ENCODE measurements at places on chromosomes 1 and 21.

DNA sequence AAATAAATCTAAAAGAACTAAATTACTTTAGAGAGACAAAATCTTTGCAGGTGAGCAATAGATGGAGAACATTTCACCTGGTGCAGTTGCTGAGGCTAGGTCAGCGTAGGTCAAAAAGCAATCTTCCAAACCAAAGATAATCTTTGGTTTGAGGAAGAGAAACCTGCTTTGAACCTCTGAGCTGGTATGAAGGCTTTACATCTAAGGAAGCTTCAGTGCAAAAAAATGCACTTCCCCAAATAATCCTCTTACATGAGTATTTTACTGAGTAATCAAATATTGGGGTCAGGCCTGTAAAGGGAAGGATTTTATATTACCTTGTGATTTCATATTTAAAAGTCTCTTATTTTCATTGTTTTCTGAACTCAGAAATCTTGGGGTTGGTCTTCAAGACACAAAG lies 223.6 kb downstream of the SRGAP2C start:
- no peak for DNase-seq

DNA sequence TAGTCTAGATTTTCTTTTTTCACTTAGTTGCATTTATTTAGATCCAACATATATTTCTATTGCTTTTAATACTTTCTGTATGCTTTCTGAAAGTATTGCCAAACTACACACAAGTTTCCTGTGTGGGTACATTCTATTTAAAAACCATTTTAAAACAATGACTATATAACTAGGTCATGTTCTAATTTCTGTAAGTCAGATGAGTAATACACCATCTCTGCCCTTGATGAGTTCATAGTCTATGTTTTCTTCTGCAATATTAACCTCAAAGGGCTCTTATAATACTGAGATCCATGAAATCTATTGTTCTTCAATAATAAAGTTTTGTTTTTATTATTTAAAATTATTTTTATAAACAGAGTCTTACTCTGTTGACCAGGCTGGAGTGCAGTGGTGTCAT lies 68.3 kb downstream of the RNASEL start:
- no peak for DNase-seq

DNA sequence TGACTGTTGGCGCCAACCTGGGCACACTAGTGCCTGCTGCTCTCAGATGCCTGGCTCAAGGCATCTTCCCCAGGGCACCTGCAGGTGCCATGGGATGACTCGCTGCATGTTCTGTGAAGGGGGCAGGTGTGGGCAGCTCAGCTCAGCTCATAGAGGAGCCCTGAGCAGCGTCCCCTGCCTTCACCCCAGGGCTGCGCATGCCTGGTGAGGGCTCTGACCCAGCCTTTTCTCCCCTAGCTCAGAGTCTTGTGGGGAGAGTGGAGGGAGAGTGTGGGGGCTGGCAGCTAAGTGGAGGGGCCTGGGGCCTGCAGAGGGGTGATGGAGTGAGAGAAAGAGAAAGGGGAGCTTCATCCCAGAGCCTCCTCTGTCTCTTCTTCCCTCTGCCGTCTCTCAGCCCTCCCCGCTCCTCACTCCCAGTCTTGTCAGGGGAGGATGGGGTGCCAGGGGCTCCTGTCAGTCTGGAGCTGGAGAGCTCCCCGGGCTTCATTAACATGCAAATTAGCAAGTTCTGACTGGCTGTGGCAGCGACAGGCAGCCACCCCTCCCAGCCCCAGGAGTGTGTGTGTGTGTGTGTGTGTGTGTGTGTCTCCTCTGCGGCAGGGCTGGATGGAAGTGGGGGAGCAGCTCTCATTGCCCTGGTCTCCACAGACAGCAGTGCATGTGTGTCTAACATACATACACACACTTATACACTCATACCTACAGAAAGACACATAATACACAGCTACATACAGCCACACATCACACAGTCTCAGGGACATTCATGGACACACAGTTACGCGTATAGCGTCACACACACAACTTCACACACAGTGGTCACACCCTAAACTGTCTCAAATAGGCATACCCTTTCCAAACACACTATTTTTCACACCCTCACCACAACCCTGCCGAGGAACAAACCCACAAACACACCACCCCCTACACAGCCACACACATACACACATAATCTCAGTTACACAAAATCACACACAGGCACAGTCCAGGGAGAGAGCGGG lies 34.0 kb downstream of the FOXO6 start:
- no peak for DNase-seq

GRCh38 chr1:206637605-206638004 lies 2.3 kb downstream of the DYRK3 start:
- DNase-seq = no peak

DNA sequence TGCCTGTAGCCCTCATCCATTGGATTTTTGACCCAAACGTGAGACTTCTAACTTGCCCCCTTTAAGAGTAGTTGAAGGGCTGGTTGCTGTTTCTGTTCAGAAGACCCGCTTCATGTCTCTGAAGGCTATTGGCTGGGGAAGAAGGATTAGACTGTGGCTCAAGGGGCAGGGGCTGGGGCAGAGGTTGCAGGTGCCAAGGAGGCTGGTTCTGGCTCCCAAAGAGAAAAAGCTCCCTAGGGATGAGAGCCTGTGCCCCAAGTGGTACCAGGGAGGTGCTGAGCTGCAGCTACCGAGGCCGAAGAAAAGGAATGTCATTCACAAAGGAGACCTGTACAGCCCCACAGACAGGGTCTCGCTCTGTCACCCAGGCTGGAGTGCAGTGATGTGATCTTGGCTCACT lies 5.8 kb downstream of the WNT3A start:
- no peak for DNase-seq

DNA sequence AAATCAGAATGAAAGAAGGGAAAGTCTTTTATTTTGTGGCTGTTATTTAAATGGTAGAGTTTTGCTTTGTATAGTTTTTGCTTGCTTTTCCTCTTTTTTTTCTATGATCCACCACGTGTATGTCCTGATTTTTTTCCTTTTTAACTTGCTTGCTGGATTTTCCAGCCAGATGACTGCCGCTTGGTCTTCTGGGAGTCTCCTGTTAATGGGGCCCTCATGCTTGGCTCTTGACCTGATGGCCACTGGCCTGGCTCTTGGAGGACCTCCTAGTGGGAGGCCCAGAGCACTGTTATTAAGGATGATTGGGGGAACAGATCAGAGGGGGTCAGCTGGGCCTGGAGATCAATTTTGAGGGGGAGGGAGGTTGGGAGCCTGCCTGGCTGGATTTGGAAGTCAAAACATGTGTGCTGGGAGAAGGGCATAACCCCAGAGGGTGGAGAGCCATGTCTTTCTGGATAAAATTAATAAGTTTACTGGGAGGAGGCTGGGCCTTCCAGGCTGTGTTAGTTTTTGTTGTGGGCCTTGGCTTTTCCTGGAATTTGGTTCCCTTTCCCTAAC lies 1.2 kb downstream of the FGGY start:
- no peak for DNase-seq

- no peak for DNase-seq
Observed at GRCh38 chr1:168892931-168893330, 163.9 kb upstream of the DPT start.

GRCh38 chr1:33441088-33441745 lies 10.3 kb upstream of the PHC2 start:
- DNase-seq = no peak

- no peak for DNase-seq
Observed at GRCh38 chr21:46018615-46019014, 37.0 kb downstream of the COL6A1 start.

DNA sequence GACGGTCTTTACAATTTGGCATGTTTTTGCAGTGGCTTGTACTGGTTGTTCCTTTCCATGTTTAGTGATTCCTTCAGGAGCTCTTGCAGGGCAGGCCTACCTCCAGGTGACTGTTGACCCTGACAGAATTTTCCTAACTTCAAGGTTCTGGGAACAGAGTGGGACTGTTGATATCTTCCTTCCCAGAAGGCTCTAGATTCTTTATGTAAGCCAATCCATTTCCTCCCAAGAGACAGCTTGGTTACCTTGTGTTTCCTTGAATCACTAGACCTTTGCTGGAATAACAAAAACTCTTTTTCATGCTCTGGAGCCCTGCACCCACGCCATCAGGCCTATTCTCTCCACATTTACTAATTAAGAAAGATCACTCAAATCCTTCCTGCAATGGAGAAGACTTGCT lies 67.0 kb downstream of the C21orf91 start:
- DNase-seq = no peak

DNA sequence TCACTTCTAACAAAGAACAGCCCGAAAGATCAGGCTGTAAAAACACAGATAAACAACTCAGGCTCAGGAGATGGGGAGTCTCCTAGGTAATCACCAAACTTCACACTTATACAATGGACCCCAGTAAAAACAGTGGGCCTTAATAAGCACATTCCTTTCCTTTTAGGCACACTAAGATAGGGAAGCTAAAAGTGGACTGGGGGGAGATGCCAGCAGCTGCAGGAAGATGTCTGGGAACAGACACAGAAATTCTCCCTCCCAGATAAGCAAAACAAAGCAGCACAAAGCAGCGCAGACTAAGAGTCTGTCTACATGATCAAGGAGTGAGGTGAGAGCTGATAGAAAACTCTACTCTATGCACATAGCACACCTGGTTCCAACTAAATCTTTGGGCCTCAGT lies 29.0 kb upstream of the CTBS start:
- no peak for DNase-seq

GRCh38 chr1:178434899-178435435 lies 61.8 kb downstream of the CLEC20A start:
- DNase-seq = no peak

DNA sequence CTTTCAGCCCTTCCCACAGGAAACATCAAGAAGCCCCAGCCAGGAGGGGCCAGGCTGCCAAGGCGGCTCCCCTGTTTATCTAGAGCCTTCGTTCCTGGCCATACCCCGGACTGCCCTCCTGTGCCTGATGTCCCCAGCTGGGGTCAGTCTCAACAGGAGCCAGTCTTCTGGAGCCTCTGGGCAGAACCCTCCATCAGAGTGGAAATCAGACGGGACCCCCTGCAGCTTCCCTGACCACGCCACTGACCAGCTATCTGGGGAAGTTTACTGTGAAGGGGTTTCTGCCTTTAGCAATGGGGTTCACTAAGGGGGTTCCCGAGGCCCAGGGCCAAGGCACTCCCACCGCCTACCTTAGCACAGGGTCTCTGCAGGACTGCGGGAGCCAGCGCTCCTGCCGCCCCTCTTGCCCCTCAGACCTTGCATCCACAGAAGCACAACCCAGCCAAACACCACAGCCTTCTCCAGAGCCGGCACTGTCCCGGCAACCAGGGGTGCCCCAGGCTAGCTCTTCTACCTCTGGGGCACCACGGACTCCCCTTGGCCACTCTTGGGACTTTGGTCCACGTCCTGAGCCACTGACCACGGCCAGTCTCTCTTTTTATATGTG lies 3.5 kb upstream of the MTFR1L start:
- DNase-seq = no peak

DNA sequence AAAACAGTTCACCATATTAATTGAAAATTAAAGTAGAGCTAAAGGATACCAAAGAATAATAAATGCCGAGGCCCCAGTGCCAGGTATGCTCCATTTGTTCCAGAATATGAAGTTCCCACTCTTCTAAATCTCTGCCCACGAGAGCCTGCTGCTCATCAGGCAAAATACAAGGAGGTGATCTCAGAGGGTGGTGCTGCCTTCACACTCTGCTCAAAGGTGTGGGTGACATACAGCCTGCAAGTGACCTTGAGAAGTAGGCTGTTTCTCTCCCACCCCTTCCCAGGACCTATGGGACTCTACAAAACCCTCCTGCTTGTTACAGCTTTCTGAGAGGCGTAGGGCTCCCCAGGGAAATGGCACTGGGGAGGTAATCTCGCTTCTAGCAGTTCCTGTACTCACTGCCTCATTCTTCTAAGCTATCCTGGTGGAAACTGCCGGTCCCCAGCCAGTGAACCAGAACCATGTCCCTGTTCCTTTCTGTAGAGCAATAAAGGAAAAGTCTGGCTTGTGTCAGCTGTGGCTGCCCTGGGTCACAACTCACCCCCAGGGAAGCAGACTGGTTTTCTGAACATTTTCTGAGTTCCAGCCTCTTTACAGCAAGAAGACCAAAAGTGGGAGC lies 26.9 kb upstream of the DPT start:
- no peak for DNase-seq

GRCh38 chr1:167516404-167517388 lies 1.6 kb downstream of the CD247 start:
- DNase-seq = no peak

DNA sequence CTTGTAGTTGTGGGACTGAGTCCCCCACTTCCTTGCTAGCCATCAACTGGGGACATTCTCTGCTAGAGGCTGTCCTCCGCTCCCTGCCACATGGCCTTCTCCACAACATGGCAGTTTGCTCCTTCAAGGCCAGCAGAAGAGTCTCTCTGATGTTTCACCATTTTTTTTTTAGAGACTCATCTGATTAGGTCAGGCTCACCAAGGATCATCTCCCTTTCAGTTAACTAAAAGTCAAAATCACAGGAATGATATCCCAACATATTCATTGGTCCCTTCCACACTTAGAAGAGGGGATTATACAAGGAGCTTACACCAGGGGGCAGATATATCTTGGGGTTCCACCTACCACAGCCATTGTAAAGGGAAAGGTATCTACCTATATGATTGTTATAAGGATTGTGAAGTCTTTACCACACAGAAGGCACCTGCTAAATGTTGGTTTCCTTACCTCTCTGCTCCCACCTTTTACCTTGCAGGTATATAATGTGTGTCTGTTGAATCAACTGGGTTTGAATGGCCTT lies 23.3 kb downstream of the RIMKLA start:
- DNase-seq = no peak

All from brain pericyte (primary cell).